ENCODE measurements at places on chromosomes 13 and 19.

DNA sequence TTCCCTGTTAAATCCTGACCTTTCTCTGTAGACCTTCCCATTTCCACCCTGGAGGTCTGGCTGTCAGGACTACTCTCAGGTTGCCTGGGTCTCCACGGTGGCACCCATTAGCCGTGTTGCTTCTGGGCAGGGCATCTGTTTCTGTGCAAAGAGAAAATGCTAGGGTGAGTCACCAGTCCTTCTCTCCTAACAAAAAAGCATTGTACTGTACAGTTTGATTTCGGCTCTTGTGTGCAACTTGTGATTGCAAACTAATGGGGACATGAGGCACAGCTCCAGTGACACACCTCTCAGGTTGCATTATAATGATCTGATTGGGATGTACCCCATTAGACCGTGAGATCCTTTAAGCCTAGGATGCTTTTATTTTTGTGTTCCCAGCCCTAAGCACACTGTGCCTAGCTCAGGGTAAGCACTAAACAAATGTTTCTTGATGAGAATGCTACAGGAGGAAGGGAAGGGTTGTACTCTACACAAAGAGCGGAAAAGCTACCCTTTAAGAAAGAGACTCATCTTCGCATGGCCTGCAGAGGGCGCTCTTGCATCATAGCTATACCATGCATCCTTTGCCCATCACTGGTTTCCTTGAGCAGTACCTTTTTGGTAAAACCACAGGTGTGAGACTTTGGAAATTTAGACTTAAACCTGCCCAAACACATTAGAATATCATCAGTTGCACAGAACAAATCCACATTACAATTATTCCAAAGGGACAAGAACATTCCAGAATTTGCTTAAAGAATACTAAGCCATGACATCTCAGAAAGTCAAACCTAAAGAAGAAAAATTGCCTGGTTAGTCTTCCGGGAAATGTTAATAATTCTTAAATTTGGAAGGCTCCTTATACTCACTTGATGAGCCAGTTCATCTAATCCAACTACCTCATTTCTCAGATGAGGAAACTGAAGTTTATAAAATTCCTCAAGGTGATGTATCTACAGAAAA lies 20.3 kb upstream of the TRIM13 start:
- DNase-seq, result no peak

GRCh38 chr19:41957838-41958366 lies 1.2 kb downstream of the RABAC1 start:
- peak; percentile 67 for DNase-seq

DNA sequence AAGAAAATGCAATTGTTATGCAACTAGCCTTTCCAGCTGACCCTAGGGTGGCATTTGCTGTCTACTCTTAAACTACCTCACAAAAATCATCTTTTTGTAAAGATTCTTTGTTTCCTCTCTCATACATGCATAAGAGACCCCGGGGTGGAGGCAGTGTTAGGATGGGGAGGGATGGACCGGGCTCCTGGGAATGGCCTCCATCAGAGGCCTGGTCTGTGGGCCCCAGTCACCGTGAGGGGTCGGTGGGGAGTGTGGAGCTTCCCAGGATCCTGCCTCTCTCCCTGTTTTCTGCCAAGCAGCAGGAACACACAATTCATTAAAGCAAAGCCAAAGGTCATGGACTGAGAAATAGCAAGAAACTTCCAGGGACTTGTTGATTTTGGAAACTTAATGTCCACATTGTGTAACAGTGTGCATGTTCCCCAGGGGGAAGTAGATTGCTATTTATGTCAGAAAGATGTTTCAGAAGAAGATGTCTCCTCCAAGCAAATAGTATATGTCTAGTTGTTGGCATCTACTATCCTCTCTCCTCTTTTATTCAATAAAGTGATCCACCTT lies 241.4 kb downstream of the ENOX1 start:
- no peak for DNase-seq

GRCh38 chr19:13849991-13850909 lies 26.7 kb upstream of the NANOS3 start:
- no peak for DNase-seq

DNA sequence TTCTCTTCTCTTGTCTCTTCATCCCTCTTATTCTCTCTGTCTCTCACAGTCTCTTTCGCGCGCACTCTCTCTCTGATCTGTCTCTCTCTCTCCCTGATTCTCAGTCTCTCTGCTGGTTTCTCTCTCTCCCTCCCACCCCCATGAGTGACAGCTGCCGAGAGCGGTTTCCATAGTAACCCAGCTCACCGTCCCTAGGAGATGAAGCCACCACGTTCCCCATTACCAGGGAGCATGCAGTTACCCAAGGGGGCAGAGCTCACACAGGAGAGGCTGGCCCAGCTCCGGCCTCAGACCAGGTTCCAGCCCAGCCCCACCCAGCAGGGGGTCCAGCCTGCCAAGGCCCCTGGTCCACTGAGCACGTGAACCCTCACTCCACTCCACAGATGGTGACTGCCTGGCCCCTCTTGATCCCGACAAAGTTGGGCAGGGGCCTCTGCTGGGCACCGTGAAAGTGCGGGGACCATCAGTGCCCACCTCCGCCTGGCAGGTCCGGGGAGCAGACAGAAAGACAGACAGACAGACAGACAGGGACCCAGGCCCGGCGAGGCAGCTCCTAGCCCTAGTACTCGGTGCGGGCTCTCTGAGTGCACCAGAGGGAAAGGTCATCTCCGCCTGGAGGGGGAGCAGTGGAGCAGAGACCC lies 50.6 kb downstream of the CELF5 start:
- DNase-seq, result peak; percentile 9

DNA sequence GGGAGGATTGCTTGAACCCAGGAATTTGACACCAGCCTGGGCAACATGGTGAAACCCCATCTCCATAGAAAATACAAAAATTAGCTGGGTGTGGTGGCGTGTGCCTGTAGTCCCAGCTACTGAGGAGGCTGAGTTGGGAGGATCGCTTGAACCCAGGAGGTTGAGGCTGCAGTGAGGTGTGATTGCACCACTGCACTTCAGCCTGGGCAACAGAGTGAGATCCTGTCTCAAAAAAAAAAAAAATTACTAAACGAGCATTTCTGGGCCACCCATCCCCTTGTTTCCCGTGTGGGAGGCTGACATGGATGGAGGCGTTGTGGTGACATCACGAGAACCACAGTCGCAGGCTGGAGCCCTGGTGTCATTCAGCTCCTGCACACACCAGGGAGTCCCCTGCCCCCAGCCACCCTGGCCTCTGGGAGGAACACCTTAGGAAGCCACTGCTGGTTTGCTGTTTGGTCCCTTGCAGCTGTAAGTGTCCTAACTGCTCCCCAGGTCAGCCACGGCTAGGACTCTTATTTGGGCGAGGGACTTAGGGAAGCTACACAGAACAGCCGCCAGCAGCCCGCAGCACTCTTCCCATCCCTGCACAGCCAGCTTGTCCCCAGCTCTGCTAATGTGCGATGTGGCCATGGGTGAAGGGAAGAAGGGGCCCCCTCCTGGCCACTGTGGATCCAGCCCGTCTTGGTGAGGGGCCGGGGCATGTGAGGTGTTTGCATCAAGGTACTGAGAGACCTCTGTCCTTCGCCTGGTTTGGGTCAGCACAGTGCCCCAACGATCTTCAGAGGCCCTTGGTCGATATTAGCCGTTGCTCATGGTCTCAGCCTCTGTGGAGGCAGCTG lies 12.7 kb downstream of the NKPD1 start:
- DNase-seq, result no peak

DNA sequence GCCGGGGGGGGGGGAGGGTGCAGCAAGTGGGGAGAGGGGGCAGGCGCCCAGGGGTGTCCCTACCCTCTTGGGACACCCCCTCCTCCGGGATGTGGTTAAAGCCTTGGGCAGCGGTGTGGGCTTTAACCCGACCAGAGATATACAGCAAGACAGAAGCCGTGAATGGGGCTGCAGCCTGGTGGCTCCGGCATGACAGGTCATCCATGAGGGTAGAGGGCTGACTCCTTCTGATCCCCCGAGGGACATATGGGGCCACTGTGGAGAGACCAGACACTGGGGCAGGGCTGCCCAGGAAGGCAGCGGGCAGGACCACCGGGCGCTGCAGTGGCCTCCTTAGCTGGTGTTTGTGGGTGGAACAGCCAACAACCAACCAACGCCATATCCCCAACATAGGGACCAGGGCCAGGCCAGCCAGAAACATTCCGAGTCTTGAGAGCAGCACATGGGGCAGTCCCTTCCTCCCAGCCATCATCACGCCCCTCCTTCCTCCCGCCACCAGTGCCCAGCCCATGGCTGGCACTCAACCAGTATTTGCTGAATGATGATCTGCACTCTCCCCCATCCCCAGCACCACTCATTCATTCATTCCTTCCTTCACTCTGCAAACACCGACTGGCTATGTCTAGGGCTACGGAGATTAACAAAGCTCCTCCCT lies 18.2 kb downstream of the ELAVL1 start:
- DNase-seq, result no peak

DNA sequence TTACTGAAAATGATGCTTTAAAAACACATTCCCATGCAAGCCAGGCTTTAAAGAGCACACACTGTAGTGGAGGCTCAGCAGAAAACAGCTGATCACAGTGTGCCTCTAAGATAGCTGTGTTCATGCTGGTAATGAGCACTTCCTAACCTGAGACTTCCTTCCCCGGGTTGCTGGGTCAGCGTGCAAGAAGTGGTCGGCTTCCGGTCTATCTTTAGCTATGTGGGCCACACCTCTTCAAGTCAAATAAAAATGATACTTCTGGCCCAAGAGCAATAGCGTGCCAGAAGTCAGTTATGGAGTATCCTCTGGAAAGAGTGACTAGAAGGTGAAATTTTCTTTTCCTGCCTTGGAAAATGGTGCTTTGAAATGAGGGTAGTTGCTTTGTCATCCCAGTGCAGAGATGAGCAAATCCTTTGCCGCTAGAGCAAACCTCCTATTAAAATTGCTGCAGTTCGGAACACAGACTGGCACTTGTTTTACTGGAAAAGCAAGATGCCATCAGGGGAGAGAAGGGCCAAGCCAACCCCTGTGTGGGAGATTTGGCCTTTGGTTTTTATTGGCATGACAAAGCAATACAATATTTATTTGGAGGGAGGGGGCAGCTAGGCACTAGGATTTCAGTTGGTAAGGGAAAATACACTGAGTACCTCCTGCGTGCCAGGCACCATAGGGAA lies 64.2 kb downstream of the ARHGAP35 start:
- no peak for DNase-seq

- DNase-seq, result no peak
These were observed 242.1 kb downstream of the KLF5 start for GRCh38 chr13:73300718-73301425.

DNA sequence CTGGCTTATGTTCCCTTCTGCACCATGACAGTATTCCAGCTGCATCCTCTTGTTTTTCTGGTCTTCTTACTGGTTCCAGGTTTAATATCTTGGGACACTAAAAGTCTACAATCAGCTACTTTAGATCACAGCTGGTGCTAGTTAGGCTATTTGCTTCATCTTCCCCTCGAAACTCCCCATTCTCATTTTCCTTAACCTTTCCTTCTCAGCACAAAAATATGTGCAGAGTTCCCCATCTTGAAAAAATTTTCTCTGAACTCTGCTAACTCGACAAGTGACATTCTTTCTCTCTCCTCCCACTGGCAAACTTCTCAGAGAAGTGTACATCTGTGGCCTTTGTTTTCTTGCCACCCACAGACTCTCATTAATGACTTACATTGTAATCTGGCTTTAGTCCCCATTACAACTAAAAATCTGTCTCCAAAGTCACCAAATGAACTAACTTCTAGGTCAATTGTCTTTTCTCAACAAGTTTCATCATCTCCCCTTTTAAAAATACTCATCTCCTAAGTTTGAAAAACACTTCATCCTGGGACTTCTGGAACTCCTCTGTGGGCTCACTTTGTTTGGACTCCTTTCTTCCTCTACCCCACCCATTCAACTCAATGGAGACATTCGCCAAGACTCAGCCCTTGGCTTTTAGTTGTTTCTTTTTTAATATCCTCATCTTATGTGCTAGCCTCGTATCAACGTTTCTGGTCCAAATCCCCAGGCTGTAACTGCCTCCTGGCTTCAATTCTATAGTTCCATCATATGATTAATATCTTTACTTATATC lies 7.1 kb upstream of the KL start:
- no peak for DNase-seq

DNA sequence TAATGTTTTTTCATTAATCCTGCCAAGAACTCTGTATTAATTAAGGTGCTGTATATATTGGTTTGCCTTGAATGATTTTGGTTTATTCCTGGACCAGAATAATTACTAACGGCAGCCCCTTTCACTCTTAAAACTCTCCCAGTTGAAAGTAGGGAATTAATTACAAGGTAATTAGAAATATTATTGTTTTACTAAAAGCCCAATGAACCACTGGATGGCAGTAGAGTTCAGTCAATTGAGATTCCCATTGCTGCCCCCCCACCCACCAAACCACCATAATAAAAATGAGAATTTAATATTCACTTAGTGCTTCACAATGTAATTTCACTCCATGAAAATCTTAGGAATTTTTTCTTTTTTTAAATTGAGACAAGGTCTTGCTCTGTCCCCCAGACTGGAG lies 13.7 kb downstream of the WBP4 start:
- no peak for DNase-seq

- no peak for DNase-seq
These were observed 23.7 kb upstream of the SHISA2 start for GRCh38 chr13:26075498-26075897.
